ENCODE measurements at places on chromosomes 5 and 9.

GRCh38 chr5:58717303-58718007 lies 134.6 kb downstream of the RAB3C start:
- DNase-seq = no peak

GRCh38 chr5:105587963-105588662 lies 2025.5 kb upstream of the NUDT12 start:
- no peak for DNase-seq

DNA sequence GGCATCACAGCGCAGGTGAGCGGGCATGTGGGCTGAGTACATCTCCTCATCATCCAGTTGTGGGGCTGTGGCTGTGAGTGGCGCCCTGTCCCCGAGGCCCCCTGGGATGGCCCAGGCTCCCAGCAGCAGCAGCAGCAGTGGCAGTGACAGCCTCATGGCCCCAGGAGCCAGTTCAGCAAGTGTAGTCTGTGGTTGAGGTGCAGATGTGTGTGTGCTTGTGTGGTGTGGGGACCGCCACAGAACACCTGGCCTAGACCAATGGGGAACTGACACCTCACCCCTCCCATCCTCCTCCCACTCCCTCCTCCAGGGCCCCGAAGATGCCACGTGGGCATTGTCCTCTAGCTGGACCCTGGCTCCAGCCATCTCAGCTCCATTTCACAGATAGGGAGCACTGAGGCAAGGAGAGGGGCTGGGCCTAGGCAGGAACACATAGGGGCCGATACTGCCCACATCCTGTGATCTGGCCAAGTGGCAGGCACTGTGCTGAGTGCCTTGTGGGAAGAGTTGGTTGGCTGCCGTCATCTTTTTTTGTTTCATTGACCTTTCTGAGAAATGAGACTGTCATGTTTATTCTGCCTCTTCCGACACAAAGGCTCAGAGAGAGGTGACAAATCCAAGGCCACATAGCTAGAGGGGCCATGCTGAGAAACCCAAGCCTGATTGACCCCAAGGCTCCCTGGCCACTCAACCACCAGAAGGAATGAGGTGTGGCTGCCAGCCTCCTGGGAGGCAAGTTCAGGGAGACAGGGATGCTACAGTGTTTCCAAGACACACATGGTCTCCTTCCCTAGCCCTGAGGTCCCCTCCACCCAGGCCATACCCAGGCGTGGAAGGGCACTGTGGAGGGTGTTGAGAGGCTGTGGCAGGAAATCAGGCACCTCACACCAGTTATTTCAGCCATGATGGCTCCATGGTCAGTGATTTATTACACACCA lies at the start of gene MZB1:
Gene MZB1 (minus strand): TSS at position 213 of the 938 bp plus-strand sequence. CDS start 57 bp downstream, at position 156.
- DNase-seq = peak; percentile 71

DNA sequence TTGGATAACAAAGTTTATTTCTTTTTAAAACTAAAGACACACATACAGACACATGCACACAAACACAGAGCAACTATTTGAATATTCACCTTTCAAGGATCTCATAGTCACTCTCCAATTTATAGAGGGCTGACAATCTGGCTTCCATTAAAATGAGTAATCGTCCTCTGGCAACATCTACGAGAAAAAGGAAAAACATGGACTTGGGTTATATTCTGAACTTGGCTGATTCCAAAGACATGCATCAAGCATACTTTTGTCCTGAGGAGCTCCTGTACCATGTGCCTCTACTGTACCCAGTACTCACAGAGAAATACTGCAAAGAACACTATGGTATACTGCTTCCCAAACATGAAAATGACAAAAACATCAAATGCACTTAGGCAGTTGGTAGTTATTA lies 15.4 kb downstream of the IARS1 start:
- DNase-seq = no peak

DNA sequence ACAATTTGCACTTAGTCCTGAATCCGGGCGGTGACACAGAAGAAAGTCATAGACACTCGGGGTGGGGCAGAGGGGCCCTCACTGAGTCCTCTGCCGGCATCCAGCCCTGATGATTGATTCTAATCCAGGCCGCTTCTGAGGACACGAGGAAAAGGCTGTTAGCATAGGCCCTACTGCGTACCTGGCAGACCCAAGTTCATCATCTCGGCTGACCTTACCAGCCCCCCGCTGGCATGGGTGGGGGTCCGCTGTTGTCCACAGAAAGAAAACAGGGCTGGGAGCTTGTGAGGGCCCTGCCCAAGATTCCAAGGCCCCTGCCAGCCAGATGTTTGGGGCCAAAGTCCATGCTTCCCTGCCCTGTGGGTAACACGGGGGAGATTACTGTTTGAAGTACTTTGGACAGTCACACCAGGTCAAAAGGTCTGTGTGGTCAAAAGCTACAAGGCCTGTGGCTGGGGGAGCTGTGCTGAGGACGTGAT lies 24.5 kb downstream of the ERGIC1 start:
- no peak for DNase-seq

GRCh38 chr5:154823605-154824004 lies 26.8 kb downstream of the FAXDC2 start:
- no peak for DNase-seq

DNA sequence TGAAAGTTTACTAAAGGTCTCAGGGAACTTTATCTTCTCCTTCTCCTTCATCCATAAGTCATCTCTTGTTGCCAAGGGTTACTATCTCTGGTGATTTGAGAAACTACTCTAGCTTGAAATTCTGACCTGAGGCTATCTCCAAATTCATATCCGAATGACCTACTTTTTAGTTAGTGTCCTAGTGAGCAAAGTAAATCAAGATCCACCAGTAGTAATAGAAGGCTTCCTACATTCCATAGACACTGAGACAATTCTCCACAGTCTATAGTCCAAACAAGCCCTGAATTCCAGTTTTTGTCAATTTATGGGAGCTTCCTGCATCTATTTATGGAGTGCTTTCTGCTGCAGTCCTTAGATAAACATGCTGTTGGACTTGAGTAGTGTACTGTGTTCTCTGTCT lies 5.0 kb downstream of the IL7R start:
- DNase-seq = no peak

- no peak for DNase-seq
Observed at GRCh38 chr9:37174247-37174646, 53.9 kb downstream of the ZCCHC7 start.

GRCh38 chr5:121226765-121227164 lies 624.9 kb upstream of the FTMT start:
- DNase-seq = no peak

- DNase-seq = no peak
Observed at GRCh38 chr9:33117796-33118195, 41.3 kb upstream of the SMU1 start.

GRCh38 chr5:5638211-5638610 lies 215.7 kb downstream of the ICE1 start:
- DNase-seq = no peak

DNA sequence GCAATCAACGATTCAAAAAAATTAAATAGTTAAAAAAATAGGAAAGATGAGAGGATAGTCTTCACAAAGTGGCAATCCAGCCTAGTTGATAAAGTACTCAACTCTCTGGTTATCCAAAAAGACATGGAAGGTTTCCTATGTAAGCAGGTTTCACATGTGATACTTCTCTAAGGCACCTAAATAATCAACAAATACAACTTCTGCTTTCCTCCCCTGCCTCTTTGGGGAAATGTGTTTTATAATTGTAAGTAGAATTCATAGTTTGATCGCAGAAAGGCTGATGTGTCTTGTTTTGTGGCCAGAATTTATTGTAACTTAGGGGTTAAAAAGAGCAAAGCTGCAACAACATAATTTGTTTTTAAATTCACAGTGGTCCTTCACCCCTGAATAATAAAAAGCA lies 855.5 kb upstream of the DMAC1 start:
- DNase-seq = no peak

DNA sequence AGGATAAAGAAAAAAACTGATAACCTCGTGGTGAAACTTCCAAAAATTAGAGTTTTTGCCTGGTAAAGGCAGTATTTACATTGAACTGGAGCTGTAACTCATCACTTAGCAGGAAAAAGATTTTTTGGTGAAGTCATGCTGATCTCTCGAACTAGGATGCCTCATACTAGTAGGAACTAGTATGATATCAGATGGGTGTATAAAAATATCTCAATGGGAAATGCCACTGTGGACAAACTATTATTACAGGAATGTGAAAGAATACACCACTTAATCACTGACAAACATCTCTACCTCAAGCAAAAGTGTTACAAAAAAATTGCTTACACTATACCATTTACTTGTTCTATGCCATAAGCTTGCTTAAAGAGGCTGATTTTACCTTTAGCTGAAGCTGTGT lies 28.4 kb downstream of the RFX3 start:
- no peak for DNase-seq

GRCh38 chr5:145775893-145776444 lies 59.2 kb downstream of the PRELID2 start:
- DNase-seq = no peak

DNA sequence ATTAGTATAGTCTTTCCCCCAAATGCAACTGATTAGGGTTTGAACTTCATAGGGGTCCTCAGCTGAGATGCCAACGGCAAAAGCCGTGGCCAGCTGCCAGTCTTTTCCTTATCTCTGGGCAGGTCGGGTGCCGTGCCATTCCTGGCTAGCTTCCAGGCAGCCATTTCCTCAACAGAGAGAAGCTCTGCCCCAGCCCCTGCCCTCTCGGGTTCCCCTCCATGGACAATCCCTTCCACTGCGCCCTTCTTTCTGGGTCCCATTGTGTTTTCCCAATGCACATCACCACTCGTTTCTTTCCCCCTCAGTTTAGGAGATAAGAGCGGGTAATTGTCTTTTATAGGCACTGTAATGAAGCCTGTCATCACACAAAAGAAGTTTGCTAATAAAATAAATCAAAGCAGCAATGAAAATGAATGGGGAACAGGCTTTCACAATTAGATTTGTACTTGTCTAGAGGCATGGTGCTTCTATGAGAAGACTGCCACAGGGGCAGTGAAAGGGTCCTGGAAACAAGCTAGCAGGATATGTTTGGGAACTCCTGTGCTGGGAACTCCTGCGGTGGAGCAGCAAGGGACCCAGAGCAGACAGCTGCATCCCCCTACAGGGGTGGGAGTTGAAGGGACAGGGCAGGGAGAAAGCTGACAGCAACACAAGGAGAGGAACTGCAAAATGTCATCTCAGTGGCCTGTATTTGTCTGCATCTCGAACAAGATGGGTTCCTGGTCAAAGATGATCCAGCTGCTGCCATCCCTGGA lies 48.0 kb upstream of the SAP30L start:
- DNase-seq = no peak

- no peak for DNase-seq
Observed at GRCh38 chr9:89657765-89658164, 53.0 kb downstream of the GADD45G start.

GRCh38 chr5:59755476-59755875 lies 138.1 kb downstream of the PDE4D start:
- no peak for DNase-seq

GRCh38 chr5:116944183-116944582 lies 369.6 kb upstream of the SEMA6A start:
- DNase-seq = no peak

- DNase-seq = no peak
Observed at GRCh38 chr9:128082151-128082550, 14.1 kb downstream of the SLC25A25 start.

DNA sequence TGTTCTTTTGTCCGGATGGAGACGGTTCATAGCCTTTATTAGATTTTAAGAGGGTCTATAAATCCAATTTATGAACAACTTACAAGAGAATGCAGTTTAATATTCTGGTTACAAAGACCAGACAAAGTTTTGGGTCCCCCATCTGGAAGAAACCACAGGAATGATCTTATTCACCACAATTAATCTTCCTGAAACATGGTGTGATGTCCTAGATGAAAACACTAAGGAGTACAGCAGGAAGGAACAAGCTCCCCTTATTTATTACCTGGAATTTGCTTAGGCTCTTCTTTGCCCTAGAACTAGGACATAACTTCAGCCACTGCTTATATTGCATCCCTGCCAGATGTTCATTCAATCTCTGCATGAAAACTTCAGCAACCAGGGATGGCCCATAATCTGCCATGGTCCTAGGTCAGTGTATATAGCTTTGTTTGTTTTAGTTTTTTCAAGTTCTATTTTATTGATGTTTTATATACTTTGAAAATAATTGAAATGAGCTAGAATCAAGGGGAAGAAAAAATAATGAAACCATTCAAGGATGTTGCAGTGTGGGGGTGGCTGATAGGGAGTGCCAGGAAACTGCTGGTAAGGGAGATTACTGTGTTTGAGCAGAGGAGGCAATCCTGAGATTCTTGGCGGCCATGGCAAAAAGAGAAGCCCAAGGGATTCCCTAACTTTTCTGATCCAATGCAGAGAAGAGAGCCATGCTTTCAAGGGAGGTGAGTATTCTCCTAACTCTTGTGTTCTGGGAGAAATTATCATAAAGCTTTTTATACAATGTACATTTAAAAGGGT lies 16.8 kb downstream of the TXNDC8 start:
- no peak for DNase-seq

GRCh38 chr9:8703904-8704303 lies 904.3 kb upstream of the DMAC1 start:
- no peak for DNase-seq

DNA sequence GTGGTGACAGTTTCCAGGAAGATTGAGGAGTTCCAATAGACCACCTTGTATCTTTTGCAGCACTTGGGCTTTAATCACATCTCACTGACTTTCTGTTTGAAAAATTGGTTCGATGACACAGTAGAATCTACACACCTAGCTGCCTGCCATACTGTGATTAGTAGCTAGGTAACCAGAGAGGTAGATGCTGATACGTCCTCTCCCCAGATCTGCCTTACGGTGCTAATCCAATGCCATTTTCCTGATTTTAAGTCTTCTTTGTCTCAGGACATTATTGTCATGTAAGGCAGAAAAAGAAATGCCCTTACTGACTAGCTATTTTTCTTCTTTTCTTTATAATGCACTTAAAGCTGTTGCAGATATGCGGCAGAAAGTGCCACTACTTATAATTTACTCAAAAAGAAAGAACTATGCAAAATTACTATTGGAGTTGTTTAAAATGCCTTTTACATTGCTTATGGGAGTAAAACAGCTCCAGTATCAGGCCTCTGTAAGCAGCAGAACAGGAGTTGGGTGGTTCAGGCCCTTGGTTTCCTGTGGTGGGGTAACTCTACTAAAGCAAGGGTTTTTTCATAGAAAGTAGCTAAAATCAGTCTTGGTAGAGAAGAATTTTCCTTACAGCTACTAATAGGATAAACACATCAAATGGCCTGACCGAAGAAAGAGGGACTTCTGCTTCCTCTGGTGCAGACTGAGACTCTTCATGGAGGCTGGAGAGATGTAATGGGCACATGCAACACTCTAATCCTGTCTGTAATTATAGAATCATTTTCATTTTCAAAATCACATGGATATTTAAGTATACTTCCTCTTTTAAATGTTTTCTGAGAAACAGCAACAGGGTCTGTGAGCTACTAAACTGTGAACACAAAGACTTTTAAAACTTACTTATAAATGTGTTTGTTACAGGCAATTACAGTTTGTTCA lies 177.2 kb downstream of the MAPKAP1 start:
- DNase-seq = no peak

DNA sequence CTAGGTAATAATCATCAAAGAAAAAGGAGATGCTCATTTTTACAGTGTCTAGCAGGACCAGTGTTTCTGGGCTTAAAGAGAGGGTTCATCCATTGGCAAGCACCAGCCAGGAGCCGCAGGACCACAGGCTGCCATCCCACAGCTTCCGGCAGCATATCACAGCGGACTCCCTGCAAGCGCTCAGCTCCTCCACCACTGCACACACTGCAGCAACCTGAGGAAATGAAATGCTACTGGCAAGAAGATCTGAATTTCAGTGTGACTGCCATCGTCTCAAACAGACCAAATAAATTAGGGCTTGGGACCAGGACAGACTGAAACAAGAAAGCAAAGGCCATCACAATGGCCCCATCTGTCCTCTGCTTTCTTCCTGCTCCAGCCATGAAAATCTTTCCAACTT lies 114.2 kb downstream of the TTC39B start:
- no peak for DNase-seq

All from activated gamma-delta T cell treated with Interleukin-2 at 50 U/mL for 16 hours (primary cell).